Activated naive CD8-positive, alpha-beta T cell treated with anti-CD3 and anti-CD28 coated beads, Interleukin-2, amount 50 U/mL, for 24 hours (primary cell): ENCODE measurements at places on chromosomes 1 and 21.
A peak's percentile ranks its signal among the peaks of the same experiment; 100 is the strongest.

DNA sequence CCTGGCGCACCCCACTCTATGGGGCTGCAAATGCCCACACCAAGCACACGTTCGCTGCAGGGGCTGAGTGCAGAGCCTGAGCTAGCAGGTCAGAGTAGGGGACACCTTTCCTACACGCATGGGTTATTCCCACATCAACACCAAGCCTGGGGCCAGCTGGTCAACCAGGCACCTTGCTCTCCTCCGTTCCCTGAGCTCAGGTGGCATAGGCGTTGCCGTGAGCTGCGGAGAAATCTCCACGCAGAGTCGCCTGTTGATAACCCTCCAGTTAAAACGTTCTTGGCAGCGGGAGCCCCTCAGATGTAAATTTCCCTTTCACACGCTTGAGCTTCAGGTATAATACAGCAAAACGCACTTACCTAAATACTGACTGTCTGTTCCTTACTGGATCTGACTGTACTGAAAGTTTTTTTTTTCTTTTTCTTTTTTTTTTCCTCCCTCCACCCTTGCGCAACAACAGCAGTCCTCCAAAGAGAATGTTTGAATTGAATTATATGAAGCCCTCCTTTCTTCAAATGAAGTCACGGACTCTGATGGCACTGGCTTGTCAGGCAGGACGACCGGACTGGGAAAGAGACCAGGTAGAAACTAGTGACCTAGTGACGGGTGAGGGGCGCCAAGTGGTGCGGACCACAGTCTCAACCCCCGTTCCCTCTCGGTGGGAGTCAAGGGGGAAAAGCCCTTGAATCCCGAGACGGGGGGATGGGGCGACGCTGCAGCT, 2.1 kb downstream of the BRINP3 start:
- DNase-seq, result no peak

DNA sequence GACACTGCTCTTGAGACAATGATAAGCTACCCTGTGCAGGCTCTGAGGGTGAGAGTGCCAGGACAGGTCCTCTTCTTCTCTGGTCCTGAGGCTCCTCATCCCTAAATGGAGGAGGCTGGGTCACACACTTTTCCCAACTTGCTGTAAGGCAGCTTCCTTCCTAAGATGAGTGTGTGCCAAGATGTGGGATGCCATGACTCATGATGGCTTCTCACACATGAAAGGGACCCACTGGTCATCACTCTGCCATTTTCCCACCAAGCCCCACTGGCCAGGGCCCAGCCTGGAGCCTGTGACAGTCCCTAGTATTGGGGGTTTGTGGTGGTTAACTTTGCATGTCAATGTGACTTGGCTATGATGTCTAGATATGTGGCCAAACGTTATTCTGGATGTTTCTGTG, 54.4 kb downstream of the CNIH3 start:
- DNase-seq, result no peak

- DNase-seq, result no peak
Measured at GRCh38 chr21:45301521-45302081, 13.9 kb upstream of the POFUT2 start.

DNA sequence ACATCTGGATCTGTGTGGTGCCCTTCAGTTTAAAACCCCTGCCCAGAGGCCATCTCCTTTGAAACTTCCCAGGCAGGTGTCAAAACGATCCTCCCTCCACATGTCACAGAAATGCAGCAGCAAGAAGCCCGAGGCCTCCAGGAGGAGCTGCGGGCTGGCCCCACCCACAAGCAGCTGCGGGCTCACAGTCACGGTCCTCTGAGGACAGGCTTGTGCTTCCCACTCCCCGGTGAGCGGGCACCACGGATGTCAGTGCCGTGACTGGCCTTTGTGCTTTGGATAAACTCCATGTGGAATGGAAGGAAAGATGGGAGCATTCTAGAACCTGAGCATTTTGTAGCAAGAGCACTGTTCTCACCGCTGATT, 65.8 kb downstream of the SIK1 start:
- DNase-seq, result no peak

- DNase-seq, result no peak
Measured at GRCh38 chr1:205974712-205975111, 28.5 kb downstream of the RAB7B start.

DNA sequence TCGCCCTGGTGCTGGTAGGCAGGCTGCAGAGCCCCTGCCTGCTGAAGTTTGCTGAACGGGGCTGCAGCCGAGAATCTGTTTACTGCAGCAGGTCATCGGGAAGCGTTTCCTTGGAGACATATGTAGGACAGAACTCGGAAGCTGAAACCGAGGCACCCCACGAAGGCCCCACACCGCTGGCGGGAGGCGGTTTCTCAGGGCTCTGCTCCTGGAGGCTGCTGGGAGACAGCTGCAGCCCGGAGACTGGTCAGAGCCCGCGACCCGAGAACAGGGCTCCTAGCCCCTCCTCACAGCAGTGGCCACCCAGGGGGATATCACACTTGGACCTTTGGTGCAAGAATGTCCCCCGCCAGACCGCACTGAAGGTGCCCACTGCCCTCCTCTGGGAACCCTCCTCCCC, 12.7 kb upstream of the PLCH2 start:
- no peak for DNase-seq

DNA sequence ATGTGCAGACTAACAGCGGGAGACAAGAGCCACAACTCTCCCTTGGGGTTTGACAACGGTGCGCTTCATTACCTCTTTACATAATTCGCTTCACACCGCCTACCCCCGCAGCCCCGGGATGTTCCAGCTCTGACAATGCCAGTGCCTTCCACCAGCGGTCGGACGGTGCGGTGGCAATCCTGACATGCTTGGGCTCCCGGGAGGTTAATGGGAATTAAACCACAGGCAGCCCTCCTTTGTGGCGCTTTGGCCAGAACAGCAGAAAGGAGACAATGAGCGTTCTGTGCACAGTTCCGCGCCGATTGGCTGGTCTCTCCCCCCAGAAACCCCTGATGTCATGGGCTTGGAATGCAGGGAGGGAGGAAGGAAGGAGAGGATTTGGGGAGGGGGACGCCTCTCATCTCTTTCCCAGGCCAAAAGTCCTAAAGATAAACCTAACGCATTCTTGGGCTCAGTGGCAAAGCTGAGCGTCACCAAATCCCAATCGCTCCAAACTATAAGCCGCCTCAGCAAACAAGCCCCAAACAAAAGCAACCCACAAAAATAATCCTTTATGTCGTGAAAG, 1.3 kb downstream of the CNN3 start:
- DNase-seq, result peak; percentile 11

DNA sequence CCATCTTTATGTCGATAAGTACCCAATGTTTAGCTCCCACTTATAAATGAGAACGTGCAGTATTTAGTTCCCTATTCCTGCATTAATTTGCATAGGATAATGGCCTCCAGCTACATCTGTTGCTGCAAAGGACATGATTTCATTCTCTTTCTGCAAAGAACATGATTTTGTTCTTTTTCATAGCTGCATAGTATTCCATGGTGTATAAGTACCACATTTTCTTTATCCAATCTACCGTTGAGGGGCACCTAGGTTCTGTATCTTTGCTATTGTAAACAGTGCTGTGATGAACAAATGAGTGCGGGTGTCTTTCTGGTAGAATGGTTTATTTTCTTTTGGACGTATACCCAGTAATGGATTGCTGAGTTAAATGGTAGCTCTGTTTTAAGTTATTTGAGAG, 63.0 kb downstream of the HLX start:
- DNase-seq, result no peak

GRCh38 chr1:5611431-5611830, 380.8 kb downstream of the NPHP4 start:
- no peak for DNase-seq

GRCh38 chr1:2506901-2507565, 19.4 kb downstream of the PANK4 start:
- no peak for DNase-seq

DNA sequence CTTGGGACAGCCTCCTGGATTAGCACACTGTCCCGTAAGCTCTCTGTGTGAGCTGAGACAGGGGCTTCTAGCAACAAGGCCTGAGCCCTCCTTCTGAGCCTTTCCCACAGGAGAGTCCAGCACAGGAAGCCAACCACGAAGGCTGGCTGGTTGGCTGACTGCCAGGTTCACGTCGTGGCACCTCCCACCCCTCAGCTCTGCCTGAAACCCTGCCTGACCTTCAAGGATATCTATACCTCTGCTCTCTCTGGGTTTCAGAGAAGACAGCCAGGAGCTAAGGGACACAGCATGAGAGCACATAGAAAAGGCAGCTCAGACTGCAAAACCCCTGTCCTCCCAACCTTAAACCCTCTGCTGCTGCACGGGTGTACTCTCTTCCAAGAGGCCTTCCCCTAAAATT, 13.9 kb downstream of the DLGAP3 start:
- no peak for DNase-seq

GRCh38 chr1:94858276-94858675, 38.1 kb downstream of the SLC44A3 start:
- no peak for DNase-seq

DNA sequence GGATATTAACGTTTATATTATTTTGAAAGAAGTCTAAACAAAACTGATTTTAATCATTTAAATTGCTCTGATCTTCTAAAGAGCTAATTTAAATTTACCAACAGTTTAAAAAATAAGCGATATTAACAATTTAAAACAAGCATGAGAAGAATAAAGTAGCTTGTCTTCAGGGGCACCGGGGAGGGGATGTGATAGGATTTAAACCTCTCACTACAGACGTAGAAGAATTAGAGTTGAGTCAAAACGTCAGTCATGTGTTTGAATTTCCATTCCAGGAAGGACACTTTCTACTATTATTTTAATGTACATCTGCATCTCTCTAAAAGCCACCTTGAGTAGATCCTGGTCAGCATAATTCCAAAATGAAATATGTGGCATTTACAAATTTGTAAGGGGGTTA, 58.2 kb upstream of the TPTE start:
- no peak for DNase-seq

GRCh38 chr1:10387677-10388386, 11.0 kb upstream of the PGD start:
- no peak for DNase-seq

- DNase-seq, result no peak
Measured at GRCh38 chr21:27060190-27060589, 93.3 kb upstream of the ADAMTS5 start.

GRCh38 chr1:59043796-59044195, 253.1 kb upstream of the FGGY start:
- DNase-seq, result no peak
